Activated CD4-positive, alpha-beta T cell treated with anti-CD3 and anti-CD28 coated beads, Interleukin-2, amount 50 U/mL, for 4 hours (primary cell): ENCODE measurements at places on chromosomes 2 and 18.

GRCh38 chr18:59387687-59388565 is 28.9 kb upstream of the LMAN1 start:
- no peak for DNase-seq

DNA sequence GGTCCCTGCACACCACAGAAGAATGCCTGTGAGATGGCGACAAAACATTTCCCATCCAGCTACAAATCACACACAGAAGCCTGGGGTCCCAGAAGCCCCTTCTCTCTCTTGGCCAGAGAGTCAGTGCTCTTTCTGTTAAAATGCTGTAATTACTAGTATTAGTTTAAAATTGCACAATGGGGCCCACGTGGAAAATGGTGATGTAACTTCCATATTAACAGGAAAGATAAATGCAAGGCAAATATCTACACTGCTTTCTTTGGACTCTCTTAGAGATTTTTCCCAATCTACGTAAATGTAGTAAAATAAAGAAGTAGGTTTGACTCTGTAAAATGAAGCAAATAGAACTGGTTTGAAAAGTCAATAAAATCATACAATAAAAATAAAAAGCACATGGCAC is 113.9 kb upstream of the TFCP2L1 start:
- no peak for DNase-seq

GRCh38 chr18:45243340-45244110 is 371.8 kb upstream of the SLC14A2 start:
- no peak for DNase-seq

- no peak for DNase-seq
Observed at GRCh38 chr2:111165084-111165483, 44.4 kb downstream of the BCL2L11 start.

GRCh38 chr2:40138314-40138713 is 313.6 kb downstream of the SLC8A1 start:
- DNase-seq: no peak

DNA sequence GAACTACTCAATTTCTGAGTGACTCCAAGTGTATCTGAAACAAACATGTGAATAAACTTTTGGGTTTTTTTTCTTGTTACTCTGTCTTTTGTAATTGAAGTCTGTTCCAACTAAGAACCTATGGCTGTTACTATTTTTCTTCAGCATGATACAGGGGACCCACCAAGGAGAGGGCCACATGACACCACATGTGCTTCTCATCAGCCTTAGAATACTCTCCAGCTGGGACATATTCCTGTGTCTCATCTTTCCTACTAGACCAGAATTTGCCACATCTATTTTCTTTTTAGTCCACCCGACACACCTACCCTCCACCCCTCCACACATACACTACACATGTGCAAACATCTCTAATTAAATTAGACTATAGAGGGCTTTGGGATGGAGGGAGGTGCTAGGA is 191.7 kb upstream of the NDUFV2 start:
- no peak for DNase-seq

GRCh38 chr2:226890286-226890685 is 54.4 kb downstream of the RHBDD1 start:
- DNase-seq: no peak

DNA sequence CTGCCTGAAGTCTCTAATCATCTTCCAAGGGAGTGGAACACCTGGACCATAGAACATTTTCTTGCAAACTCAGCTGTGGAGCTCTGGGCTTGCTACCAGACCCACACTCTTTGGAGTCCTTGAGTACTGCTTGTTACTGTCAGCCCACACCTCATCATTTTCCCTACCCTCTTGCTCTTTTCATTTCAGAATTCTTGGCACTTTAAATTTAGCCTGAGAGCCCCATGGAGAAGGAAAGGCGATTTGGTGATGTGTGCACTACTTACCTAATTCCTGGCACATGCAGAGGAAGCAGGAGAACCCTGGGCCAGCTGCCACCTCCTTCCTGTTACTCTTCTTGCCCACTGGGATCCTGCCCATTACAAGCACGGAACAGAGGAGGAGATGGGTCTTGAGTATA is 31.7 kb downstream of the TMEM178A start:
- DNase-seq: no peak

- DNase-seq: no peak
Observed at GRCh38 chr18:57856557-57857280, 53.6 kb upstream of the ATP8B1 start.

DNA sequence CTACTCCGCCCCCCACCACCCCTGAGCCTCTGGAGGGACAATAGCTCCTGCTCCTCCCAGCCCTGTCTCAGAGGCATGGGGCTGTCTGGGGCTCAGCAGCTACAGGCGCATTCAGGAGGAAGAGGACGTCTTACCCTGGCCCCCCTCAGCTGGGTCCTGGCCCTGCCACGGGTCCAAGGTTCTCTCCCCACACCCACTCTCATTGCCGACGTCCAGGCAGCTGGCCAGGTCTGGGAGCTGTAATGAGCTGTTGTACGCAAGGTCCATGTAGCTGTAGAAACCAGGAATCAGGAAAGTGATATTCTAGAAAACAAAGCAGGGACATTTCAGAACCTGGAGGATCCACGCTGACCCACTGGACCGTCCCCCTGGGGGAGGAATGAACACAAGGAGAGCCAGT is 13.5 kb downstream of the PASK start:
- DNase-seq: no peak

GRCh38 chr18:10343778-10344177 is 110.7 kb upstream of the APCDD1 start:
- DNase-seq: no peak

- no peak for DNase-seq
Observed at GRCh38 chr2:207087046-207087902, 78.5 kb downstream of the KLF7 start.

GRCh38 chr2:71743995-71744675 is 290.8 kb downstream of the DYSF start:
- no peak for DNase-seq

DNA sequence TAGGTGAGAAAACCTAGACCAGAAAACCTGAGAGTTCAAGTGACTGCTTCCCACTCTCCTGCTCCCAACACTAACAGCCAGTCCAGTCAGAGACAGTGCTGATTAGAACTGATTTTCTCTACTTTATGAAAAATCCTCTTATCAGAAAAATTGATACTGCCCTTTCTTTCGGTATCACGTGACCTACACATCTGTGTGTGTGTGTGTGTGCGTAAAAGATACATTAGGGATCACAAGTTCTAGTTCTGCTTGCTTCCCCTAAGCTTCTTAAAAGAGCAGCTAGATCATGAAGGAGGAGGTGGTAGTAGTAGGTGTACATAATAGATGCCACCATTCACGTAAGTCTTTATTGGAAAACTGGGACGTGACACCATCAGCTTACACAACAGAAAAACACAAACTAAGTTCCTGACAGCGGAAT is 1.5 kb downstream of the ARL5A start:
- DNase-seq: no peak

DNA sequence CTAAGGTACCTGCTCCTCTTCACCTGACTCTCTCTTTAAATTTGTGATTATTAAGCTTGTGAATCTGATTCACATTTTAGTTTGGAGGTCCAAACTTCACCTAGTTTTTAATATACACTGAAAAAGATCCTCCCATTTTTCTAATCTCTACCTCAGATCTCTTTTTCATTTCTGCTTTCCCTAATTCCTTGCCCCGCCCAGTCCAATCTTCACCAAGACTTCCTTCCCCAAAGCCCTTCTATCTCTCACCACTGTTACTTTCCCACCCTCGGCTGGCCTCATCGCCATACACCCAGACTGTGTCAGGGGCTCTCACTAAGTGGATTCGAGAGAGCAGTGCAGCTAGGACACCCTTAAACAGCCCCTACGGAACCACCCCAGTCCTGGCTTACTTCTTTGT is 40.0 kb downstream of the LBH start:
- no peak for DNase-seq

DNA sequence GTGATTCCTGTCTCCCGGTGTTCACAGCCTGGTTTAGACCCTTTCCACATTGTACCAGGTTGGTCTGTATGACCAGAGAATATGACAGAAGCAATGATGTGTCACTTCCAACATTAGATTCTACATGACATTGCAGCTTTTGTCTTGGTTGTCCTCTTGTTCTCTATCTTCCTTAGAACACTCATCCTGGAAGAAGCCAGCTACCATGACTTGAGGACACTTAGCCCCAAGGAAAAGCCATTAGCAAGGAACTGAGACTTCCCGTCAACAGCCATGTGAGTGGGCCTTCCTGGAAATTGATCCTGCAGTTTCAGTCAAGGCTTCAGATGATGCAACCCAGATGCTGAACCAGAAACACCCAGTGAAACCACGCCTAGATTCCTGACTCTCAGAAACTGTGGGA is 143.3 kb downstream of the MREG start:
- DNase-seq: no peak

- no peak for DNase-seq
Observed at GRCh38 chr2:189372688-189373257, 68.5 kb upstream of the WDR75 start.

- peak; percentile 44 for DNase-seq
Observed at GRCh38 chr2:136384531-136385303, 266.8 kb upstream of the CXCR4 start.

- no peak for DNase-seq
Observed at GRCh38 chr2:30691091-30691947, 115.9 kb downstream of the CAPN13 start.

DNA sequence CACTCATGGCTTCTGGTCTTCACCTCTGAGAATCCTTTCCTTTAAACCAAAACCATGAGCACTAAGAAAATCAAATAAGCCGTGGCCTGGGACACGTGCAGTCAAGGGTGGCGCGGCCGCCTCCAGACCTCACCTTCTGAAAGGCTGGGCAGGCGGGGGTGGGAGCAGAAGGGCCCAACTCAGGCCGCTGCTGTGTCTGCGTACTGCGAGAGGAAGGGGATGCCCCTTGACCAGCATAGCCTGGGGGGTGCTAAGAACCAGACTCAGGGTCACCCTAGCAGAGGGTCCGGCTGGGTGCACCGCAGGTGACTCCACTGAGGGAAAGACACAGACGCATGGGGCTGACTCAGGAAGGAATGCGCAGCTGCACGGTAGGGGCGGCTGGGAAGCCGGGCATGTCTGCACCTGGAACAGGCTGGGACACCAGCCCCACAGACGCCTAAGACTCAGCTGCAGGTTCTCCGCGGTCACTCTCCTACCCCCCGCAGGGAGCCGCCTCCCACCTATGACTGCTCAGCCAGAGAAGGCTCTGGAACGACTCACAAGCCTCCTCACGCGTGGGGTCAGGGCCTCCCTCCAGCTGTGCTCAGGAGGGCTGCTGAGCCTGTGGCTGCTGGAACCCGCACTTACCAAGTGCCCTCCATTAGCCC is 432.4 kb upstream of the MYT1L start:
- no peak for DNase-seq

DNA sequence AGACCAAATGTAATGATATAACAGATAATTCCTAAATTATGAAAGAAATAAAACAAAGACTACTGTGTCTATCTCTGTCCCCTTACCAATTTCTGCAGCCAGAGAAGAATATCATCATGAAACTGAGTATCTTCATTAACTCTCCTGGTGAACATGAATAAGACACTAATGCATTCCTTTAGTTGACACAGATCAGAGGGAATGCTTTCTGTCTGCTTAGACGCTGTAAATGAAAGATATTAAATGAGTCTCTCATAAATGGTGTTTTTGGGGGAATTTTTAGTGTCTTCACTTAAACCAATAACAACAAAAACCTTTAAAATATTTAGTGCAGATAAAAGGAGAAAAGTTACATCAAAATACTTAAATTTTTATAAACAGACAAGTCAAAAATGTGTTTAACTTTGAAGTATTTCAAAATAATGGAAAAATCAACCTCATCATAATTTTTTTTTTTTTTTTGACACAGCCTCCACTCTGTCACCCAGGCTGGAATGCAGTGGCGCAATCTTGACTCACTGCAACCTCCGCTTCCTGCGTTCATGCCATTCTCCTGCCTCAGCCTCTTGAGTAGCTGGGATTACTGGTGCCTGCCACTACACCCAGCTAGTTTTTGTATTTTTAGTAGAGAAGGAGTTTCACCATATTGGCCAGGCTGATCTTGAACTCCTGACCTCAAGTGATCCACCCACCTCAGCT is 16.0 kb downstream of the EPG5 start:
- no peak for DNase-seq

- no peak for DNase-seq
Observed at GRCh38 chr18:3758531-3758930, 308.6 kb downstream of the TGIF1 start.

- DNase-seq: no peak
Observed at GRCh38 chr2:85433511-85434089, 15.1 kb downstream of the SH2D6 start.

DNA sequence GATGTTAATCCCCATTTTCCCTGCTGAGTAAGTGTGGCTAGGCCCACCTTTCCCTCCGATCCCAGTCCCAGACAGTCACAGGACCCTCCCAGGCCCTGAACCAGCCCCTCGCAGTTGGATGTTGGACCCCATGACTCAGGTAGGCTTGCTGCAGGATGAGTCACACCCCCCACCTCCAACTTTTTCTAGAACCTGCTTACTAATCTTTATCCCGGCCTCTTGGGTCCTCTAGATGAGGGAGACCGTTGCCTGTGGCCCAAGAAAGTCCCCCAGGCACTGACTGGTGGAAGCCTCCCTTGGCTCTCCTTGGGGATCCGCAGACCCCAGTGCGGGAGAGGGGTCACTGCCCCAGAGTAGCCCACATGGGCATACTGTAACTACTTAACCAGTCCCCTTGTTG is 98.5 kb downstream of the SMAD7 start:
- no peak for DNase-seq

- no peak for DNase-seq
Observed at GRCh38 chr2:239300871-239301735, 99.7 kb downstream of the HDAC4 start.

- no peak for DNase-seq
Observed at GRCh38 chr18:36350839-36351469, 53.4 kb downstream of the FHOD3 start.

DNA sequence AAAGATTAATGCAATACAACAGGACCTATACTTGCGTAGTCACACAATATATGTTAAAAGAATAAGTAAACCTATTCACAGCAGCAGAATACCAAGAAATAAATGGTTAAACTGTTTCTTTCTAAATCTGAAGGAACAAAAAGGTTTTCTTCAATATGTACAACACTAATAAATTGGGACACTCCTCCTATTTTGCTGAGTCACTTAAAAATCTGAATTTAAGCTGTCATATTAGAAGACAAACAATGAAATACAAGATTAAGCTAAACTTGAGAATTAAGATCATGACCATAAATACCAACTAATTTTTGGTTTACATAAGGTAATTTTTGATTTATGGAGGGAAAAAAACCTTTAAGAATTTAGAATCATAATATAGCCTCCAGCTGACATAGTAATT is 92.8 kb downstream of the ARHGEF33 start:
- no peak for DNase-seq

- DNase-seq: no peak
Observed at GRCh38 chr2:11862049-11862448, 115.6 kb downstream of the LPIN1 start.

- no peak for DNase-seq
Observed at GRCh38 chr2:46485002-46485401, 5.6 kb downstream of the TMEM247 start.

DNA sequence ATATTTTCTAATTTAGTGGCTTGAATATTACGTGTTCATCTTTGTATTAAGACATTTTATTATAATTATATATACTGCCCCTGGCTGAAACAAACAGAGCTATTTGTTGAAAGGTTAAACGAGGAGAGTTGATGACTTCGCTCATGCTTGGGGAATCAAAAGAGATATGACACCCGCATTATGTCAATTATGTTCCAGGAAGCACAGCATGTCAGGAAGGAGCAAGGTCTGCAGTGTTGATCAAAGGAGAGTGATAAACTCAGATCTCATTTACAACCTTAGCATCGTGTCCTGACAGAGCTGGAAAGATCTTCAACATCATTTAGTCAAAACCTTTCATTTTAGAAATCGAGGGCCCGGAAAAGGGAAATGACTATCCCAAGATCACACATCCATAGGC is 510.1 kb downstream of the TDRD15 start:
- no peak for DNase-seq

- no peak for DNase-seq
Observed at GRCh38 chr2:138713069-138713496, 67.1 kb downstream of the NXPH2 start.
